ENCODE measurements at places on chromosomes 7 and 10. TPM values are rescaled to one million over a fixed set of nuclear protein-coding genes. Genes with fewer than 3 reads are reported as not detected.

Gene PTF1A
- not detected for total RNA-seq

Gene CASTOR2
- total RNA-seq: 12.2 TPM

Gene GPR85
- total RNA-seq: not detected

Gene PROSER2
- 58.8 TPM for total RNA-seq

Gene COL28A1
- total RNA-seq: 0.14 TPM

Gene MLXIPL
- total RNA-seq: 0.14 TPM

Gene GIMAP6
- total RNA-seq: 0.34 TPM

Gene ATRNL1
- 11.4 TPM for total RNA-seq

Gene NPFFR1
- 0.04 TPM for total RNA-seq

Gene AP3M1
- 31.0 TPM for total RNA-seq

Gene LIPF
- not detected for total RNA-seq

Gene TMEM248
- total RNA-seq: 103 TPM

Gene CNPY1
- not detected for total RNA-seq
